Renal cortex interstitium (tissue), 15 donors: ENCODE measurements at places on chromosomes 13 and 19.
A peak's percentile ranks its signal among the peaks of the same experiment; 100 is the strongest.

GRCh38 chr19:32174386-32175113 lies 170.9 kb upstream of the ZNF507 start:
- DNase-seq: no peak

GRCh38 chr13:95898256-95898655 lies 154.9 kb downstream of the UGGT2 start:
- no peak for DNase-seq

DNA sequence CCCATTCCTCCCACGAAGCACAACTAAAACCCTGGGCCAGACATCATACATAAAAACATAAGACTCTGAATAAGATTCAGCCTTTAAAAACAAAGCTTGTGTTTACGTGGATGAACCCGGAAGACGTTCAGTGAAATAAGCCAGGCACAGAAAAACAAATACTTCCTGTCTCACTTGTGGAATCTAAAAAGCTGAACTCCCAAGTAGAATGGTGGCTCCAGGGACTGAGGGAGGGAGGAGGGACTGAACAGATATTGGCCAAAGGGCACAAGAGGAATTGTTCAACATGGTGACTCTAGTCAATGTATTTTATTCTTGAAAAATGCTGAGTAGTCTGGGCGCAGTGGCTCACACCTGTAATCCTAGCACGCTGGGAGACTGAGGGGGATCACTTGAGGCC lies 35.7 kb upstream of the TPM4 start:
- DNase-seq: no peak

DNA sequence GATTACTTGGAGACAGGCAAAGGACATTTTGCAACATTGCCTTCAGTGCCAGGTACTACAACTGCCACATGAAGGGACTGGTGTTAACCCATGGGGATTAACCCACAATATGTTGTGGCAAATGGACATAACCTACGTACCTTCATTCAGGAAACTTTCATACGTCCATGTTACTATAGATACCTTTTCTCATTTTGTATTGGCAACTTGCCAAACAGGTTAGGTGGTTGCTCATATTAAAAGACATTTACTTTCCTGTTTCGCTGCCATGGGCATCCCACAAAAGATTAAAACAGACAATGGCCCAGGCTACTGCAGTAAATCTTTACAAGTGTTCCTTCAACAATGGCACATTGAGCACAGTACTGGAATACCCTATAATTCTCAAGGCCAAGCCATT lies 925.3 kb downstream of the SLITRK6 start:
- DNase-seq: no peak

- DNase-seq: peak; percentile 7
Observed at GRCh38 chr13:75326173-75327134, 155.5 kb downstream of the TBC1D4 start.

- no peak for DNase-seq
Observed at GRCh38 chr19:47070756-47071155, 22.3 kb upstream of the TMEM160 start.

- no peak for DNase-seq
Observed at GRCh38 chr13:66154976-66155375, 1075.2 kb downstream of the PCDH9 start.

GRCh38 chr13:109803825-109804224 lies 17.4 kb upstream of the IRS2 start:
- no peak for DNase-seq

GRCh38 chr19:16361254-16361653 lies 36.6 kb downstream of the KLF2 start:
- DNase-seq: no peak

DNA sequence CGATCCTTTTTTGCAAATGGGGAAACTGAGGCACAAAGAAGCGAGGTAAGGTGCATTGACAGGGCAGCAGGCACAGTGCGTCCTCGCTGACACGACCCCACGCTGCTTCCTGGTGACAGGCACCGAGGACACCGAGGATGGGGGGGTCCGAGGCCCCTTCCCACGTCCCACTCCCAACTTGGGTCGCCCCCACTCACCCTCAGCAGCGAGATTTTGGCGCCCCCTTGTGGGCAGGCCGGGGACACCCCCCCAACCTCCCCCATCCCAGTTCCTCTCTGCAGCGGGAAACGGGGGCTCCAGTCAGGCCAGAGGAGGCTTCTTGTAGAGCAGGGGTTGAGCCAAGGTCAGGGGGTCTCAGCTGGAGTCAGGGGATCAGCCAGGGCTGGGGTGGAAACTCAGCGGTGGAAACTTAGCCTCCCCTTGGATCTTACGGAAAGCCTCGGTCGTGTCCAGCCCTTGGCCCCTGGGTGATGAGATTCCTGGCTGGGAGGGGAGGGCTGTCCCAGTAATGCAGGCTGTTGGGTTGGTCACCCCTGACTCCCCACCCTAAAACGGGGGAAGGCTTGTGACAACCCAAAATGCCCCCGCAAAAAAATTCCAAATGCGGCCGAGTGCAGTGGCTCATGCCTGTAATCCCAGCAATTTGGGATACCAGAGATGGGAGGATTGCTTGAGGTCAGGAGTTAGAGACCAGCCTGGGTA lies 8.2 kb downstream of the SMIM24 start:
- no peak for DNase-seq

DNA sequence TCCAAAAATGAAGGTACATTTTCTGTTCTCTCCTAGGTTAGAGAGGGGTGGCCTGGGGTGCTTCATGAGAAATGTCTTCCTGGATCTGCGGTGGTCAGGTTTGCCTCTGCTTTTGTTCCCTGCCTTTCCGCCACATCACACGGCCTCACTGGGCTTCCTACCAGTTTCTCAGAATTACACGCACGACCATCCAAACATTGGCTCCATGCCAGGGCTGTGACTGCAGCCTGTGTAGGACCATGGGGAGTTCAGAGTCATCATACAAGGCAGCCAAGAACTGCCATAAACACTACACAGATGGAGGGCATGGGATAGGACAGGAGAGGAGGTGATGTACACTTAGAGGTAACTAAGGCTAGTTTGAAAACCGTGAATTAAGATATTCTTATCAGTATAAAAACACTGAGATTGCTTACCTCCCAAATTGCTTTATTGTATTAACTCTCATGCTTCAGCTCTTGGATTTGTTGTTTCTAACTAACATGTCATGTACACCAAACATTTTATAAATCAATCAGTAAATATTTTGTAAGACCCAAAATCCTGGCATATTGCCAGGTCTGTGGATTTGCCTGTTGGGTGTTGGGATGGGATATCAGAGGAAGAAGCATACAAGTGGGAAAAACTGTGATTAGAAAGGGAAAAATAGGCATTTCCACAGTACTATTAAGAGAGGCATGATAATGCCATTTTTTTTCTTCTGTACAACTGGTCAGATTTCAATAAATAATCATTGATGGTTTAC lies 45.2 kb downstream of the CDADC1 start:
- no peak for DNase-seq

GRCh38 chr19:2641332-2641698 lies 61.2 kb downstream of the GNG7 start:
- no peak for DNase-seq

- DNase-seq: no peak
Observed at GRCh38 chr13:66952507-66952906, 277.6 kb downstream of the PCDH9 start.

- no peak for DNase-seq
Observed at GRCh38 chr19:46787040-46787330, 1.4 kb downstream of the SLC1A5 start.

GRCh38 chr19:57212109-57212508 lies 18.7 kb upstream of the AURKC start:
- DNase-seq: no peak

DNA sequence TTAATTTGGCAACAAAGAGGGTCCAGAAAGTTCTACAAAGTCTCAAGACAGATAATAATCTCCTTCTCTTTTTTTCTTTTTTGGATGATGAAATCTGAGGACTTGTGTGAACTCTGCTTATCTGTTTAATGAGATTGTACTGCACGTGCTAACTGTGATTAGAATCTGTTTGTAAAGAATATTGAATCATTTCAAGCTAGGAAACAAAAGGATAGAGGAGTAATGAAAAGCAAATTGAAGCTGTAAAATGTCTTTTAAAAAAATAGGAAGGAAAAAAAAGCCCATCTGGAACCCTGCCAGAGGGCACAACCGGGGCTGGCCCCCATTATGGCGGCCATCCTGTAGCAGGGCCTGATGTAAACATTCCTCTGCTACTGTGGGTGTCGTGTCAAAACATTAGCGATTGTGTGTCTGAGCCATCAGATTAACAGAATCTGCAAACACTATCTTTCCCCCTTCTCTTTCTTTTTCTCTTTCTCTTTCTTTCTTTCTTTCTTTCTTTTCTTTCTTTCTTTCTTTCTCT lies 83.0 kb downstream of the FLT1 start:
- no peak for DNase-seq

GRCh38 chr13:50122455-50122854 lies 107.2 kb downstream of the KCNRG start:
- no peak for DNase-seq

DNA sequence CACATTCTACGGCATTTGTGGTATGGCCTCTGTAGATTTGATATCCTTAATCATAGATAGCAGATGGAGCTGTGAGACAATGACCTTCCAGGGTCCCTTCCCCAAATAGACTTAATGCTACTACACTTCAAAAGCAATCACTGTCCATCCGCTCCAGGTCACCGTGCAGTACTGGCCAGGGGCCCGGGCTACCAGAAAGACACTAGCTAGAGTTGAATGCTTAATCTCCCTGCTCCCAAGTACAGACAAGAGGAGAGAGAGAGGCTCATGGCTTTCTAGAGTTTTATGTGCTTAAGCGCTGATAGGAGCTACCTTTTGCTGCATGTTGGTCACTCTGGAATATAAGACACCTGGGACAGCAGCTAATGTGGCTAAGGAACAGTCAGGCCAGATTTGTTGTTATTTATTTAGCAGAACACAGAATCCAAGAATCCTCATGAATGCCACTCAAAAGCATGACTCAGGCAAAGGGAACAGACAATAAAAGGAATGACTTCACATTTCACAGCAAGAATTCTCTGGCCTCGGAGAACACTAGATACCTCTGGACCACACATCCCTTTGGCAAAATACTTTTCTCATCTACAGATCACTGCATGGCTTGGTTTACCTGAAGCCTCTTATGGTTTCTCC lies 165.0 kb downstream of the LACC1 start:
- no peak for DNase-seq

DNA sequence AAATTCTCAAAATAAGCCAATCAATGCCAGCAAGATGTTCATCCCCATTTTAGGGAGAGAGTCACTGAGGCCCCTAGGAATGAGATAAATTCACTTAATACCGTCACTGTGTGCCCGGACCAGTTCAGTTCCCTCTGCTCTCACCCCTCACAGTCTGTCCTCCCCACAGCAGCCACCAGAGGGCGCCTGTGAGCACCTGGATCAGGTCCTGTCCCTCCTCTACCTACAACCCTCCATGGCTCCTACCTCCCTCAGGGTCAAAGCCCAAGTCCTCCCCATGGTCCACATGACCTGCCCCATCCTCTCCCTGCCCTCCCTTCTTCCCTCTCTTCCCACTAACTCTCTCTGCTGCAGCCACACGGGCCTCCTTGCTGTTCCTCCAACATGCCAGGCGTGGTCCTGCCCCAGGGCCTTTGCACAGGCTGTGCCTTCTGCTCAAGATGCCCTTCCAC lies 42.0 kb upstream of the NFIC start:
- no peak for DNase-seq
